ENCODE measurements at places on chromosomes 1 and 21.

GRCh38 chr1:167227934-167228378 lies 7.3 kb downstream of the POU2F1 start:
- no peak for DNase-seq

GRCh38 chr1:186945146-186945545 lies 116.4 kb downstream of the PLA2G4A start:
- no peak for DNase-seq

GRCh38 chr1:209645574-209646452 lies 6.4 kb downstream of the LAMB3 start:
- DNase-seq: no peak

- DNase-seq: no peak
Observed at GRCh38 chr1:118788463-118788862, 199.7 kb downstream of the TBX15 start.

GRCh38 chr1:30914931-30915330 lies 6.4 kb upstream of the SDC3 start:
- DNase-seq: no peak

- DNase-seq: no peak
Observed at GRCh38 chr1:108854221-108855019, 2.5 kb downstream of the AKNAD1 start.

DNA sequence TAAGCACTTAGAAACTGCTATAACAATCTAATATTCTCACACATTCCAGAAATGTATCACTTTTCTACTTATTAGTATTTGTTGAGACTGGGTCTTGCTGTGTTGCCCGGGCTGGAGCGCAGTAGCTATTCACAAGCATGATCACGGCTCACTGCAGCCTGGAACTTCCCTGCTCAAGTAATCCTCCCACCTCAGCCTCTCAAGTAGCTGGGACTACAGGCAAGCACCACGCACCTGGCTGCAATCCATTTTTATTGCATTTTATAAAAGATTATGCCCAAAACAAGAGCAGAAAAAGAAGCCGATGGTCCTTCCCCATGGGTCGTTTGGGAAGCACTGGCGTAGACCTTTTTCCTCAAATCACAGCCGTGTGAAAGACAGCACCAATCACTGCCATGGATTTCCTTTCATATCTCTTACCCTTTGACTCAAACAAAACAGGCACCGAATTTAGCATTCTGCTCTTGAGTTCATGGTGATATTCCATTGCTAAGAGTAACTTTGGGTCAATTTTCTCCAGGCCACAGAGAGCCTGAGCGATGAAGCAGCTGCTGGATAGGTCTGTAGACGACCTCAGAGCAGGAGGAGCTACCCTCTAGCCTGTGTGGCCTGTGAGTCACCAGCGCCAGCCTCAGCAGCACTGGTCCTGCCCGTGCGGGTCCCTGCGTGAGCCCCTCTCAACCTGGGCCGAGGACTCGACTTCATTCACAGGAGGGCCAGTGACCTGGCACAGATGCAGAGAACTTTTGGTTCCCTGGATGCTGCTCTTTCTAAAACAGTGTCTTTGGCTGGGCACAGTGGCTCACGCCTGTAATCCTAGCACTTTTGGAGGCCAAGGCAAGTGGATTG lies 80.8 kb downstream of the PIK3CD start:
- no peak for DNase-seq

DNA sequence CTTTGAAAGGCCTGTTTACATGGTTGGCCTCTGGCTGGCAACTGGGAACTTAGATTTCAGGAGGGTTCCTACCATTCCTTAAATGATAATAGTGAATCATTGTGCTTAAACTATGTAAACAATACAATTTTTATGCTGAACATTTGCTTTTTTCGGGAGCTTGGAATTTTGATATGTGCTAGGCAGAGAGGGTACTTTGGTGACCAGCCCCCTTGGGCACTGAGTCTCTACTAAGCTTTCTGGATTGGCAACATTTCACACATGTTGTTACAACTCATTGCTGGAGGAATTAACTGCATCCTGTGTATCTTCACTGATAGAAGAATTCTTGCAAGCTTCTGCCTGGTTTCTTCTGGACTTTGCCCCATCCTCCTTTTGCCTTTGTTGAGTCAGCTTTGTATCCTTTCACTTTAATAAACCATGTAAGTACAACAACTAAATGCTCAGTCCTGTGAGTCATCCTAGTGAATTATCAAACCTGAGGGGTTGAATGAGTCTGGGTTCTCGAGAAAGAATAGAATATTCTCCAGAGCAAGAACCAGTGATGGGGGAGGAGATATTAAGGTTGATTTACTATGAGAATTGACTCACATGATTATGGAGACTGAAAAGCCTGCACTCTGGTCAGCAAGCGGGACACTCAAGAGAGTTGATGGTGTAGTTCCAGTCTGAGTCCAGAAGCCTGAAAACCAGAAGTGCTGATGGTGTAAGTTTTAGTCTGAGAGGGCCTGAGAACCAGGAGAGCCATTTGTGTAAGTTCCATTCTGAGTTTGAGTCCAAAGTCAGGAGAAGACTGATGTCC lies 3.1 kb upstream of the SLC16A4 start:
- no peak for DNase-seq

DNA sequence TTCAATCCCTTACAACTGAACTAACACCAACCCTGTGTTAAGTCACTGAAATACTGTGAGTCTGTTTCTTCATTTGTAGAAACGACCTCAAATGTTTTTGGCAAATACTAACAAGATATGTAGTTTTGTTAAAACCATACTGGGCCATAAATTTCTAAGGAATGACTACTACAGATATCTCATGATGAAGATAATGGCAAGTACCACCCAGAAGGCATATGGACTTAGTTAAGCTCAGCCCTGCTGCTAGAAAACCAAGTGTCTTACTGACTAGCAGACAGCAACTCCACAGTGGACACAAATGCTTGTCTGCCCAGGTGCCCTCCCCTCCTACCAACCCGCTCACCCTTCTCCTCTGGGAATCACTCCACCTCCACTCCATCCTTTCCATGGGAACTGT lies 44.5 kb upstream of the BMP8B start:
- no peak for DNase-seq

- no peak for DNase-seq
Observed at GRCh38 chr1:193303849-193304248, 117.4 kb upstream of the B3GALT2 start.

DNA sequence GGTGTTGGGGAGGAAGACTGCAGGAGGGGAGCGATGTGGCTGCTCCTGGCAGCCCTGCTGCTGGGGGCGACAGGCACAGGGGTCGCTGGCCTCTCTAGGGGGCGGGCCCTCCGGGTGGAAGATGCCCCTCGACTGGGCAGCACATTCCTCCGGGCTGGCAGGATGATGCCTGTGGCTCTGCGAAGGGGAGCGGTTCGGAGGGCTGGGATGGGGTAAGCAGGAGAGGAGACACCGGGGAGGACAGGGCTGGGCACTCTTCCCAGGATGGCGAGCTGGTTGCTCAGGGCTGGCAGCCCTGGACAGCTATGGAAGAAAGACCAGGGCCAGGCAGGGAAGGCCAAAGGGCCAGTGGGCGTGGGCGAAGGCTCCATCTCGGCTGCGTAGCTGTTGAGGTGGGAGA lies 12.8 kb downstream of the HEYL start:
- no peak for DNase-seq

DNA sequence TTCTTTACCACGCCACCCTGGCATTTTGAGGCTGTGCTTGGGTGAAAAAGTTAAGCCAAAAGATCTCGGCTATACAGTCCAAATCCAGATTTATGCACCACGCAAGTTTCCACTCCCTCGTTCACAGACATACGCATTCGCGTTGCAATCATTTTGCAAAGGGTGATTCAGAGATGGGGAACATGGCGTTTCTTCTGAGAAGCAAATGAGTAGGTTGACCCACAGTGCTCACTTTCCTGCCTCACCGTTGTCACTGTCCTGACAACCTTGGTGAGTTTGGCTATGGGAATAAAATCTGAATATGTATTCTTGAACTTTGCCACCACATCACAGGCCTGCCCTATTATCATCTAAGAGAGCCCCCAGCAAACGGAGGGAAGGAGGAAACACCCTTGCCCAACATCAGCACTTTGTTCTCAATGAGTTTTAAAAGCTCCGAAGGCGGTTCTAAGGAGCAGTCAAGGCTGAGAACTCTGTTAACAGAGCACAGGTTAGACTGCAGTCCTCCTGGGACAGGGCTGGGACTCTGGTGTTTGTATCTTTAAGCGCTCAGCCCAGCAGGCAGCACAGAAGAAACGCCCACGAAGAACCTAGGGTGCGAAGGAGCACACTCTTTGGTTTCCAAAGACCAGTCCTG lies 86.4 kb downstream of the RUNX1 start:
- no peak for DNase-seq

DNA sequence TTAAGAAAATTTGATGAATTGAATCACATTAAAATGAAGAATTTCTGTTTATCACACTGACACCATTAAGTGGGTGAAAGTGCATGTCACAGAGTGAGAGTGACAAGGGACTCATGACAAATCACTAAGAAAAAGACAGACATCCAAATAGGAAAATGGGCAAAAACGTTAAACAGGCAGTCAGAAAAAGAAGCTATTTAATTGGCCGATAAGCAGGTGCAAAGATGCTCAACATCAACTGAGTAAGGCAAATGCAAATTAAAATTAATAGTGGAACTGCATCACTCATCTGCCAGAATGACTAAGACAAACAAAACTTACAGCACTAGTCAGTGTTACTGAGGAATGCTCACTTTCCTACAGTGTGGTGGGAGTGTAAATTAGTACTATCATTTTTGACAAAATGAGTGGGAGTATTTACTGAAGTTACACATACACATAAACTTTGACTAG lies 39.2 kb upstream of the RUNX1 start:
- no peak for DNase-seq

- DNase-seq: no peak
Observed at GRCh38 chr1:119911775-119912174, 15.5 kb upstream of the ADAM30 start.

DNA sequence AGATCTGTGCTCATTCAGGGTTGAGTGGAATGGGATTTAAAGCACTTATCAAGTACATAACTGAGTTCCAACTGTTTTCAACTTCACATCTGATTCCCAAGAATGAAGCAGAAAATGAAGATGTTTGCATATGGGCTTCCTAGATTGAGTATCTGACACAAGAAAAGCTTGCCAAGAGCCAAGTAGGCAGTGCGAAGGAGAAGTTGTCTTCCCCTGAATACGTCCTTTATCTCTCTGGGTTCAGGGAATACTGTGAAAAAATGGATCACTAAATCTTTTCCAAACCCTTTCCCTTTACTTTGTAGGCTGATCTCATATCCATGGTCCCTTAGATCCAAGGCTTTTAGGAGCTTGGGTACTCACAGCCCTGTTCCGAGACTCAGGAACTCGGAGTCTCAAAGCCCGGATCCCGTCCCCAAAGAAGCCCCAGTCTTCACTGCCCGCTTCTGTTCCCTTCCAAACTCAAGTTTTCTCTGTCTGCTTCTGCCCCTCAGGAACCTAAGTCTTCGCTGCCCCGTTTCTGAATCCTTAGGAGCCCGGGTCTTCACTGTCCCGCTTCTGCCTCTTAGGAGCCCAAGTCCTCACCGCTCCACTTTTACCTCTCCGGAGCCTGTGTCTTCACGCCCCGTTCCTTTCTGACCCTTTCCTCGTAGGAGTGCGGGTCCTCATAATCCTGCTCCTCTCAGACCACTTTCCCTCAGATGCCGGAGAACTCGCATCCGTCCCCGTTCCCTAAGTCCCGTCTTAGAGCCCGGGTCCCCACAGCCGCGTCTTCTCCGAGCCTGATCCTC lies 616 bp downstream of the TAF12 start:
- no peak for DNase-seq

DNA sequence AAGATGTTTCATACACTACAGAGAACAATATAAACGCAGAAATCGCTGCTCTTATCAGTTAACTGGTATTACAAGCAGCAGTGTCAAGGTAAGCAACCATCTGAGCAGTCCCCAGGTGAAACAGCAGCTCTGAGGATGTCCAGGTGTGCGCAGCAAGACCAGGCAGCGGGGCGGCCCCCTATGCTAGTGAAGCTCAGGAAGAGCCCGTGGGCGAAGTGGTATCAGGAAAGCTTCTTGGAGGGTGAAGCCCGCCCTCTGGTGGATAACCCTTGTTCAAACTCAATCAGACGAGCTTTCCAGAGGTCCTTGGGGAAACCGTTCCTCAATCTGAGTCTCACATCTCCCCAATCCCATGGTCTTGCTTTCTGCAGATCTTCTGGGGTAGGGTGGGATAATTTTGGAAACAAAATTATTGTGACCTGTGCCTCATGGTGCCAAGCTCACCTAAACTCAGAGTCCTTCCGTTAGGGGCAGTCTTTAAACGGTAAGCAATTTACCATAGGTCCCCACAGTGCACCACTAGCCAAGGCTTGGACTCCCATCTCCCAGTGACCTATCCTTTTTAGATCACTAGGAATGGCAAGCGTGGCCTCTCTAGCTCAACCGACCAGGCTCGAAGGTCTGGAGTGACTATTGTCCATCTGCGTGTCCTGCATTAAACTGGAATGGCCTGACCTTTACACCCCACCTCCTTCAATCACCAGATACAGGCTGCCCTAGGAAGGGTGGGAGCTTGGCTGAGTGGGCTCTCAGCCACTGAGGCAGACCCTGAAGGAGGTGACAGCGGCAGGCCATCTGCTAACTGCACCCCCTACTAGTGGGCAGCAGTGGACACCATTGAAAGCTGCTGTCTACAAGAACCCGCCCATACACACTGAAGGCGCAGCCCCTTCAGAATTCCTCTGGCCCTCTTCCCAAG lies 13.6 kb upstream of the FAM110D start:
- peak; percentile 86 for DNase-seq
